ENCODE measurements at places on chromosomes 4 and X.

- DNase-seq = no peak
These were observed 979 bp upstream of the SLC9A6 start for GRCh38 chrX:135984256-135984655.

DNA sequence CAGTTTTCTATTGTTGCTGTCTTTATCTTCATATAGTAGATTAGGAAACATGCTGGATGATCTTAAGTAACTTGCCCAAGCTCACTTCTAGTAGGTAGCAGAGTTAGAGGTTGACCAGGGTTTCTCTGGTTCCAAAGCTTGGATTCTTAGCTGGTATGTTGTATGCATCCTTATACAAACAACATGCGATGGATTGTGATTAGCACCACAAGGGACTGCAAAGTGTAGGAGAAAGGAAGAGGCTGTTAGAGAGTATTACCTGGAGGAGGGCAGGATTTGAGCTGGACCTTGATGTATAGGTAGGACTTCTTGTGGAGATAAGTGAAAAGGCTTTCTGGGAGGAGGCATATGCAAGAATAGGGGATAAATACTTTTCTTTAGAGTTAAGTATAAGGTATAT, 5.6 kb downstream of the STIM2 start:
- DNase-seq = no peak

GRCh38 chr4:87506974-87507701, 22.0 kb downstream of the SPARCL1 start:
- DNase-seq = peak; percentile 63

GRCh38 chrX:50913520-50913919, 3.0 kb downstream of the BMP15 start:
- no peak for DNase-seq

DNA sequence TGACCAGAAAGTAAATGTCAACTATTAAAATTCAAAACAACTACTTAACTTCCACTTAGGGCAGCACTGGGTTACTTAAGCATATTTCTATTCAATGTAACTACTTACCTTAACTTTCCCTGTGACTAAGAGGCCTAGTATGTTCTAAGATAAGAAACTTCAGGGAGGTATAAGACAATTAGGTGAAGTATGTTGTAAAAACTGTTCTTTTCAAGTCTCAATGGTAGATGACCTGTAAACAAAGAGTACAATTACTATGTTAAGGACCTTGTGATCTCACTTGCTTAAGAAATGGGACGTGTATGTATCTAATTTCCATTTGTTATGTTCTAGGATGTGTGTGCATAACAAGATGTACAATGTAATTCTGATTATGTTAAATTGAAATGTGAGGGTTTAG, 960.5 kb downstream of the CCSER1 start:
- DNase-seq = no peak

DNA sequence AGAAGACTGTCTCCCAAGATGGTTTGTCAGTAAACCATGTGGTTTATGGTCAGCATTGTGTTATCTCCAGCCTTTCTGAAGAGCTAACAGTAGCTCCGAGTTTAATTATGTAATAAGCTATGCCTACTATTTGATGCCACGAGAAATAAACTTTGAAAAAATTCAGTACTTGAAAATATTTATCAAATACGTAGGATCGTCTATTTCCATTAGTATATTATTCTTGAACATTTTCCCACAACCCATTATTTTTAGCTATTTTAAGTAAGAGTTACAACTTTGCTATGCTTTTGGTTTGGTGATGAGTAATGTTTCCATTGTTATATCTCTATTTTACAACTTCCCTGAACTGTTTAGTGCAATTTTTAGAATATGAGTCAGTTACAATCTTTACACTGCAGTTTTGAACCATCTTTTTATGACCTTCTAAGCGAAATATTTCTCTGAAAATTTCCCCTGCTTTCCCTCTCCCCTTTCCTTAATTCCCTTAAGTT, 44.5 kb upstream of the TRIM2 start:
- DNase-seq = peak; percentile 65

DNA sequence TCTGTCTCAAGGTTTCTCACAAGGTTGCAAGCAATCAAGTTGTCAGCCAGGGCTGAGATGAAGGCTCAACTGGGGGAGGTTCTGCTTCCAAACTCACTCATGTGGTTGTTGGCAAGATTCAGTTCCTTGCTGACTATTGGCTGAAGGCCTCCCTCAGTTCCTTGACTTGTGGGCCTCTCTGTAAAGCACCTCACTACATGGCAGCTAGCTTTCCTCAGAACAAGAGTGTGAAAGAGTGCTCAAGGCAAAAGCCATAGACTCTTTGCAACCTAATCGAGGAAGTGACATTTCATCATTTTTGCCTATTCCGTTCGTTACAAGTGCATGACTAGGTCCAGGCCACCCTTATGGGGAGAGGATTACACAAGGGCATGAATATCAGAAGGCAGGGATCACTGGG, 52.0 kb downstream of the CXorf58 start:
- DNase-seq = no peak

GRCh38 chrX:119417842-119418241, 18.7 kb downstream of the SLC25A43 start:
- DNase-seq = no peak

- DNase-seq = peak; percentile 43
These were observed 12.3 kb downstream of the PGRMC2 start for GRCh38 chr4:128275346-128275745.

DNA sequence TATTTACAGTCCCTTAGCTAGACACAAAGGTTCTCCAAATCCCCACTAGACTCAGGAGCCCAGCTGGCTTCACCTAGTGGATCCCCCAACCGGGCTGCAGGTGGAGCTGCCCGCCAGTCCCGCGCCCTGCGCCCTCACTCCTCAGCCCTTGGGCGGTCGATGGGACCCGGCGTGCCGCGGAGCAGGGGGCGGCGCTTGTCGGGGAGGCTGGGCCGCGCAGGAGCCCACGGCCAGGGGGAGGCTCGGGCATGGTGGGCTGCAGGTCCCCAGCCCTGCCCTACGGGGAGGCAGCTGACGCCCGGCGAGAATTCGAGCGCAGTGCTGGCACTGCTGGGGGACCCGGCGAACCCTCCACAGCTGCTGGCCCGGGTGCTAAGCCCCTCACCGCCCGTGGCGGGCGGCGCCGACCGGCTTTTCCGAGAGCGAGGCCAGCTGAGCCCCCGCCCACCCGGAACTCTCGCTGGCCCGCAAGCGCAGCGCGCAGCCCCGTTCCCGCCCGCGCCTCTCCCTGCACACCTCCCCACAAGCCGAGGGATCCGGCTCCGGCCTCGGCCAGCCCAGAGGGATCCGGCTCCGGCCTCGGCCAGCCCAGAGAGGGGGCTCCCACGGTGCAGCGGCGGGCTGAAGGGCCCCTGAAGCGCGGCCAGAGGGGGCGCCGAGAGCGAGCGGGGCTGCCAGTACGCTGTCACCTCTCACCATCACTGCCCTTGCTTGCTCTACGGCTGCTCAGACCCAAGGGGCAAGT, 39.4 kb downstream of the WFS1 start:
- DNase-seq = no peak

All from fibroblast of skin of left biceps (primary cell).